Urothelium cell line (cell line): ENCODE measurements at places on chromosomes 1 and 21.

DNA sequence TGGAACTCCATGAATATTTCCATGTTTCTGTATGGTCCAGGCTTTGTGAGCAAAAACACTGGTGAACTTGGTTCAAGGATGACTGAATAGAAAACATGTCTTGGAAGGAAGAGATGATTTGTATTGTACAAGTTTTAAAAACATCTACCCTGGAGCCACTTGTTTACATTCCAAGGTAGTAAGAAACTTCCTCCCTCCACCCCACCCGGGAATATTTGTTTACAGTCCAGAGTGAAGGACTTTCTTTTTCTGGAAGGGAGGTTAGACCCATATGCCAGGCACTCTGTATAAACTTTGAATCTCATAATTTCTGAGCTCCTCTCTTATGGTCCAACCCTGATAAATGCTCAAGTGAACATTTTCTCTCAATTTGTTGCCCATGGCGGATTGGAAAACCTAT, 323.3 kb upstream of the LYPLAL1 start:
- DNase-seq: no peak

- no peak for DNase-seq
These were observed 146.2 kb downstream of the PLPP3 start for GRCh38 chr1:56433056-56433577.

DNA sequence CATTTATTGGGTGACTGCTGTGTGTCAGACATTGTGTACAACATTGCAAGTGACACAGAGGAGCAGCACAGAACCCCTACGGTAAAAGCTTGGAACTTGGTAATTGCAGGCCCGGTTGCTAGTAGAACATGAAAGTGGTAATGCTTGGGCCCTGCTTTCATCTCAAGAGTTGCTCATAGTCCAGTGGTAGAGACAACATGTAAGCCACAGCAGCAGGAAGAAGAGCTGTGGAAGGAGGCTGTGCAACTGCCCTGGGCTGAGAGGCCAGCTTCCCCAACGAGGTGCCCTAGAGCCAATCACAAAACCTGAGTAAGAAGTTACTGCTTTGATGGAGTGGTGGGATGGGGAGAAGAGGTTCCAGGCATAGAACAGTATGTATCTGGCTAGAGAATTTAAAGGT, 18.4 kb downstream of the CNIH4 start:
- no peak for DNase-seq

- DNase-seq: peak; percentile 83
These were observed at the start of gene TMEM54 for GRCh38 chr1:32900956-32901822. Gene TMEM54, minus strand, starts transcription at chr1:32901389. Its CDS starts 151 bp downstream, at chr1:32901238.

- no peak for DNase-seq
These were observed 97.4 kb upstream of the DUSP10 start for GRCh38 chr1:221839321-221839720.

DNA sequence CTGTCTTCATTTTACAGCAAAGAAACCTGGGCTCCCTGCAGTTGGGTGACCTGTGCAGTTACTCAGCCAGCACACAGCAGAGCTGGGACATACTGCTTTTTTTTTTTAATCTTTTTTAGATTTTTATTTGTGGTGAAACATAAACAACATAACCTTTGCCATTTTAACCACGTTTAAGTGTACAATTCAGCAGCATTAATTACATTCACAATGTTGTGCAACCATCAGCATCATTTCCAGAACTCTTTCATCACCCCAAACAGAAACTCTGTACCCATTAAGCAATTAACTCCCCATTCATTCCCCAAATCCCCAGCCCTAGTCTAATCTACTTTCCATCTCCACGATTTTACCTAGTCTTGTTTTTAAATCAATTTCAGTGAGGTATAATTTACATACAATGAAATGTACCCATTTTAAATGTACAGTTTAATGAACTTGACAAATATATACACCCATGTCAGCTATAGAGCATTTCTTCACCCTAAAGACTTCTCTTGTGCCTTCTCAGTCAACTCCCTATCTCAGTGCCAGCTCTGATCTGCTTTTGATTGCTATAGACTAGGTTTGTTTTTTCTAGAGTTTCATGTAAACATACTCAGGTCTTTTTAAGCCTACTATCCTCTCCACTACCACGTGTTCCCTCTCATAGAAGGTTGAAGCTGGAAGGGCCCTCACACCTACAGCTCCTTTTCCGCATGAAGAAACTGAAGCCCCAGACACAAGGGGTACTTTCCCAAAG, 37.8 kb upstream of the C8B start:
- no peak for DNase-seq

GRCh38 chr1:87130438-87130837, 198.2 kb upstream of the LMO4 start:
- no peak for DNase-seq

DNA sequence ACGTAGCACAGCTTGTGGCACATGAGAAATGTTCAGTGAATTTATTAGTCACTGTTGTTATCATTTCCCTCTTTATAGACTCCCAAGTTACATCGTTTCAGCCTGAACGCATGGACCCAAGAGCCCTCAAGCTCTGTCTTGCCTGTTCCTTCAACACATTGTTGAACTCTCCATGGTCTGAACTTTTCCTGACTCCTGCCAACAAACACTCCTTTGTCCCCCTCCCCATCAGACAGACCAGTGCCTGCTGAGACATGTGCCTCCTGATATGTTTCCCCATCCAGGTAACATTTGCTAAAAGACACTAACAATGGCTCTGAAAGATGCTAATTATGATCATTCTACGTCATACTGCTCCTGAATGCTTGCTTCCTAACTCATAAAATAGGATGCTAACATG, 108.7 kb upstream of the NFIA start:
- DNase-seq: no peak

GRCh38 chr1:12344596-12345349, 114.9 kb downstream of the VPS13D start:
- no peak for DNase-seq

- DNase-seq: no peak
These were observed 141.1 kb downstream of the DISP1 start for GRCh38 chr1:222955964-222956363.

- DNase-seq: no peak
These were observed 5.7 kb downstream of the TPM3 start for GRCh38 chr1:154186177-154186576.

DNA sequence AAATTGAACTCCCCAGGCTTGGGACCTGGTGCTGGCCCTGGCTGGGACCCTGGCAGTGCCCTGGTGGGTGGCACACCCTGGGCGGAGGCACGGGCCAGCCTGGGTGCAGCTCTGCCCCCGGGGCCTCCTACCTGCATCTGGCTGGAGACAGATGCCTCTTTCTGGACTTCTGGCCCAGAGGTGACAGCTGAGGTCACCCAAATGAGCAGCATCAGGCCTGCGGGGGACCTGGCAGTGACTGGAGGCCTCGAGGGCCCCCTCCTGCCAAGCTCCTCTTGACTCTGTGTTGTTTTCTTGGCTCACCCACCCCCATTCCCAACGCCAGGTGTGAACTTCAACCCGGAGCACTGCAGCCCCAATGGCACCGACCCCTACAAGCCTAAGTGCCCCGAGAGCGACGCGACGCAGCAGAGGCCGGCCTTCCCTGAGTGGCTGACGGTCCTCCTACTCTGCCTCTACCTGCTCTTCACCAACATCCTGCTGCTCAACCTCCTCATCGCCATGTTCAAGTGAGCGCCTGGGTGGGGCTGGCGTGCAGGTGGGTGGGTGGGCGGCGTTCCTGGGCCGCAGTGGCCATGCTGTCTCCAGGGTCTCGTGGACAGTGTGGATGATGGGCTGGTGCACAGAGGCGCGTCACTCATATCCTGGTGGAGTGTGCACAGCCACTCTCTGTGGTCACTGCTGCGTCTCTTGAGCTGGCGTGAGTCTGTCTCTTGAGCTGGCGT, 41.6 kb upstream of the LRRC3 start:
- no peak for DNase-seq

DNA sequence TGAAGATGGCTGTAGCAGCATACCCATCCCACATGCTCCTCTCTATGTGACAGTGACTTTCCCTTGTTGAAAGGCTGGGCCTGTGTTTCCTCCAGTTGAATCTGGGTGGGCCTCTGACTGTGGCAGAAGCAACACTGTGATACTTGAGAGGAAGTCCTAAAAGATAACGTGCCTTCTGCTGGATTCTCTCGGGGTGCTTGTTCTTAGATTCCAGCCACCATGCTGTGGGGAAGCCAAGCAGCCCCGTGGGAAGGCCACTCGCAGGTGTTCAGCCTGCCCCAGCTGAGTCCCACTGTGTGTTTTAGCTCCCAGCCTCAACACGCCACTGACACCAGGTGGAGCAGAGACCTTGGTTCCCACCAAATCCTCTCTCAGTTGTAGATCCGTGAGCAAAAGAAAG, 31.5 kb downstream of the TRAPPC10 start:
- no peak for DNase-seq

GRCh38 chr1:97668945-97669344, 251.9 kb downstream of the DPYD start:
- peak; percentile 25 for DNase-seq
